ENCODE measurements at places on chromosomes 3 and 15. TPM values are rescaled to one million over a fixed set of nuclear protein-coding genes. Genes with fewer than 3 reads are reported as not detected.

GRCh38 chr15:23566651-23567050 is 1.2 kb downstream of the MKRN3 start:
- no peak for DNase-seq

GRCh38 chr15:66425837-66426236 is 39.1 kb downstream of the MAP2K1 start:
- no peak for DNase-seq

GRCh38 chr3:171954690-171955383 is 84.5 kb upstream of the FNDC3B start:
- no peak for DNase-seq

Gene SERINC4
- total RNA-seq = 0.34 TPM
